Heart left ventricle (tissue), 16 donors: ENCODE measurements at places on chromosomes 7 and 10. TPM values are rescaled to one million over a fixed set of nuclear protein-coding genes. Genes with fewer than 3 reads are reported as not detected.

GRCh38 chr7:46580766-46581165, 659.7 kb upstream of the IGFBP3 start:
- H3K4me1 ChIP-seq, result no peaks in the 10 kb centered on the region
- no peak overlapping the region for H3K4me3 ChIP-seq
- H3K27me3 ChIP-seq, result no peaks in the 10 kb centered on the region

DNA sequence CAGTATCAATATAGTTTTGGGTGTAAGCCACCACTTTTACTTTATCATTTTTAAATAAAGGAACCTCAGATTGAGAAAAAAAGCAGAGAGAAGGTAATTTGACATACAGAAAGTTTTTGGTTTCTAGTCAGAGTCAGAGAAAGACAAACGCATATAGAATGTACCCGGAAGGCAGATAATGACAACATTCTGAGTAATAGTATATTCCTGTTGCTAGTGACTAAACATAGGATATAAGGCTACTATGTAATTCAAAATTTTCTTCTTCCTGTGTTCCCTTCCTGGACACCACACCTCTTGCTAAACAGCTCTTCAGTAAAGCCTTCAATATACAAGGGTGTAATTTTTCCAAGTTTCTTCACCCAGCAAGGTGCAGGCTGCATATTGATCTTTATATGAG, 597.6 kb downstream of the PCDH15 start:
- no peaks in the 10 kb centered on the region for H3K27me3 ChIP-seq
- H3K27ac ChIP-seq, result no peak overlapping the region
- H3K36me3 ChIP-seq, result no peaks in the 10 kb centered on the region
- H3K4me1 ChIP-seq, result no peaks in the 10 kb centered on the region

DNA sequence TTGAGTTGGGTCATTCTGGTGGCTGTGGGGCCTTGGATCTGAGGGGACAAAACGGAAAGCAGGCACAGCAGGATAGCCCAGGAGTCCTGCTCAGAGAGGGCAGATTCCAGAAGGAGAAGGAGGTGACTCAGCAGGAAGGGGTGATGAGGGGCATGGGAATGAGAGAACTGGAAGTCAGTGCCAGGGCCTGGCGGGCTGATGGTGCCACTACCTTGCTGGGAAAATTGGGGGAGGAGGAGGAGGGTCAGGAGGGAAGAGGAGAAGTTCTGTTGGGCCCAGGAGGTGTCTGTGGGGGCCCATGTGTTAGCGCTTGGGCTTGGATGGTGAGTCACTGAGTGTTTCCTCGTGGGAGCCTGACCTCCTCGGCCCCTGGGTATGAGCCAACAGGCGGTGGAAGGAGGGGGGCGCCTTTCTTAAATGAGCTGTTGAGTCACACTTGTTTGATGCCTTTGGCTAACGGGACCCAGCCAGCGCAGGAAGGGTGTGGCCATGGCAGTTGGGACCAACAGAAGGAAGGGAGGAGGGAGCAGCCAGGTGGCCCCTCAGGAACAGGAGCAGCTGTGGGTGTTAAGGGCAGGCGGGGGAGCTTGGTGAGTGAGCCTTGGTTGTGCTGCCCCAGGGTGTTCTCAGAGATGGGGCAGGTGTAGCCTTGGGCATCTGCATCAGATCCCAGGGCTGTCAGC, 130.0 kb upstream of the BTBD16 start:
- no peak overlapping the region for H3K4me3 ChIP-seq
- no peaks in the 10 kb centered on the region for H3K27me3 ChIP-seq
- H3K4me1 ChIP-seq, result peaks cover 83% of the 10 kb centered on the region
- DNase-seq, result peak; percentile 92
- peak overlapping the region; percentile 85 for H3K27ac ChIP-seq

DGKI gene
- 0.40 TPM for total RNA-seq

NUTM2D gene
- total RNA-seq, result 3.1 TPM
